ENCODE measurements at places on chromosomes 7 and 10.

- DNase-seq: no peak
Measured at GRCh38 chr10:49599546-49599945, 10.6 kb upstream of the SLC18A3 start.

DNA sequence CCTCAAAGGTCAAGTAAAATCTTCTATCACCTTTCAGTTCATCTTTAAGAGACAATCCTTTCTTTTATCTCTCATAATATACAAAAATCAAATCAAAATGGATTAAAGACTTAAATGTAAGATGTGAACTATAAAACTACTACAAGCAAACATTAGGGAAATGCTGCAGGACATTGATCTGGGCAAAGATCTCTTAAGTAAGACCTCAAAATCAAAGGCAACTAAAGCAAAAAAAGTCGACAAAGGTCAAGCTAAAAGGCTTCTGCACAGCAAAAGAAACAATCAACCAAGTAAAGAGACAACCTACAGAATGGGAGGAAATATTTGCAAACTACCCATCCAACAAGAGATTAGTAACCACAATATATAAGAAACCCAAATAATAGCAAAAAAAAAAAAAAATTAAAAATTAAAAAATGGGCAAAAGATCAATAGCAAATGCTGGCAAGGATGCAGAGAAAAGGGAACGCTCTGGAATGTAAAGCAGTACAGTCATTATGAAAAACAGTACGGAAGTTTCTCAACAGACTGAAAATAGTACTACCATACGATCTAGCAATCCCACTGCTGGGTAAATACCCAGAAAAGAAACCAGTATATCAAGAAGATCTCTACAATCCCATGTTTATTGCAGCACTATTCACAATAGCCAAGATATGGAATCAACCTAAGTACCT lies 41.7 kb downstream of the TNPO3 start:
- DNase-seq: no peak

- DNase-seq: no peak
Measured at GRCh38 chr7:104231054-104232046, 23.5 kb upstream of the ORC5 start.

DNA sequence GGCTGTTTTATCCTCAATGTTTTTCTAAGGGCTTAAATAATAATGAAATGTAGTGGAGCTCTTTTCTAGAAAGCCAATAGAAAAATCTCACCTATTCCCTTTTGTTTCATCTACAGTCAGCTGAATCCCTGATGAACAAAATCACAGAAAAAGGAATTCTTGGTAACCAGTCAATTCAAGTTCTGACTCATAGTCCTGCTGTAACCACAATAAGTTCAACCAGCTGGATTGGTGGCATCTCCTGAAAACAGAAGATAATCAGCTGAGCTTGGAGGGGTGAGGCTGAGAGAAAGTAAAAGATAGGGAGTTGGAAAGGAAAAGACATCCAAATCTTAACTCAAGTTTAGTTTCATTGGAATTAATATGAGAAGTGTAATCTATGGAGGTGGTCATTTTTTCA lies 772.1 kb downstream of the CCSER2 start:
- no peak for DNase-seq

GRCh38 chr7:47329320-47329926 lies 252.5 kb downstream of the TNS3 start:
- DNase-seq: no peak

- no peak for DNase-seq
Measured at GRCh38 chr7:111755383-111755782, 193.1 kb upstream of the IMMP2L start.

- peak; percentile 35 for DNase-seq
Measured at GRCh38 chr10:132142396-132143161, 44.2 kb upstream of the DPYSL4 start.

DNA sequence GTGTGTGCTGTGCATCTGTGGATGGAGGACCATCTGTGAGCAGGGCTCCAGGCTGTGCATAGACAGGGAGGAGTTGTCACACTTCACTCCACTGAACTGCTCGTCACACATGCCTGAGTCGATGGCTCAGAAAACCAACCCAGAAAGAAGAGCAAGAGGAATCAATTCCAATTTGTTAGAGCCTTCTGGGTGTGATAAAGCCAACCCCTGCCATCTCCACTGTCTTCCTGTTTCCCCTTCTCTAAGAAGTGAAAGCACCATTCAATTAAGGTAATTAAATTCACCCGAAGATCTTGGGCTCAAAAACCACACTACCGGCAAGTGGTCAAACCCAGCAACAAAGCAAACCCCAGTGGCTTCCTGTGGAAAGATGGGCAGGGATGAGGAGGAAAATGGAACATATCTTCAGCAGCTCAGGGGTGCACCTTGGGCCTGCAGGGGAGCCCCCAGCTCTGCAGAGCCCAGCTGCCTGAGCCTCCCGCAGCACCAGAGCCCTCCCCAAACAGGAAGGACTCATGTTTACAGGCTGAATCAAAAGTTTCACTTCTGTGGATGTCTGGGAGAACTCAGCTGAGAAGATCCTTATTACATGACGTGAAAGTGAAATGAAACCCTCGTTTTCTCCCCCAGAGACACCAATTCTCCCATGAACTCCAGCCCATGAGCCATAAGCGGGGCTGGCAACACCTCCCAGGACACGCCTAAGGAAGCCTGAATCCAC lies 10.9 kb downstream of the C10orf71 start:
- DNase-seq: no peak

GRCh38 chr7:117780832-117781231 lies 92.4 kb downstream of the CTTNBP2 start:
- no peak for DNase-seq

- no peak for DNase-seq
Measured at GRCh38 chr7:117809958-117810357, 63.3 kb downstream of the CTTNBP2 start.

DNA sequence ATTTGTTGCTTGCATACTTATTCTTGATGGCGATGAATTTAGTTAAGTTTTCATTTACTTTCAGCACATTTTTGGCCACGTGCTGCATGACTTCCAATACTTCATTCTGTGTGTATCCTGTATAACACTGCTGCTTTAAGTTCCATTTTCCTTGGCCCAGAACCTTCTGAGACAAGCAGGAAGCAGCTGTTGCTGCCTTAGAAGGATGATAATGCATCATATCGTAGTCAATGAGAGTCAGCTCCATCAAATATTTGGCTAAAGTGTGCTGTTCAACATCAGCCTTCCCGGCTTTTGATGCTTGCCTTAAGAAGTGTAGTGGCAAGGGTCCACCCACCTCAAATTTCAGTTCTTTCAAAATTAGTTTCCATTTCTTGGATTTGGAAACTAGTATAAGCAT lies 59.2 kb upstream of the GLCCI1 start:
- DNase-seq: no peak
